ENCODE measurements at places on chromosomes 6 and 20.
A peak's percentile ranks its signal among the peaks of the same experiment; 100 is the strongest.

DNA sequence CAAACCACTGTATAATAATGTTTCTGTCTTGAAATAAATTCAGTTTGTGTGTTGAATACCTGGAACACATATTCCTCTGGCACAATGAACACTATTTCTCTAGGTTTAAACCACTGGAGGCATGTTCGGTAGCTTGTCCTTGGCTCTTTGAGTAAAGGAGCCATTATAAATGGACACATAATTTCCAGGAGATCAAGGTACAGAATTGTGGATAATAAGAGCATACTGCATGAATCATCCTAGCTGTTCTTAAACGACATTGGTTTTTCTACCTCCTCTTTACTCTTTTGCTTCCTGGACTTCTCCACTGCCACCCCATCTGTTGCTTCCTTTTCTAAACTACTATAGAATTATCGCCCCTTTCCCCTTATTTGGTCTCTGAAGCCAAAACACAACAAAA is 1.2 kb downstream of the CENPW start:
- no peak for DNase-seq

DNA sequence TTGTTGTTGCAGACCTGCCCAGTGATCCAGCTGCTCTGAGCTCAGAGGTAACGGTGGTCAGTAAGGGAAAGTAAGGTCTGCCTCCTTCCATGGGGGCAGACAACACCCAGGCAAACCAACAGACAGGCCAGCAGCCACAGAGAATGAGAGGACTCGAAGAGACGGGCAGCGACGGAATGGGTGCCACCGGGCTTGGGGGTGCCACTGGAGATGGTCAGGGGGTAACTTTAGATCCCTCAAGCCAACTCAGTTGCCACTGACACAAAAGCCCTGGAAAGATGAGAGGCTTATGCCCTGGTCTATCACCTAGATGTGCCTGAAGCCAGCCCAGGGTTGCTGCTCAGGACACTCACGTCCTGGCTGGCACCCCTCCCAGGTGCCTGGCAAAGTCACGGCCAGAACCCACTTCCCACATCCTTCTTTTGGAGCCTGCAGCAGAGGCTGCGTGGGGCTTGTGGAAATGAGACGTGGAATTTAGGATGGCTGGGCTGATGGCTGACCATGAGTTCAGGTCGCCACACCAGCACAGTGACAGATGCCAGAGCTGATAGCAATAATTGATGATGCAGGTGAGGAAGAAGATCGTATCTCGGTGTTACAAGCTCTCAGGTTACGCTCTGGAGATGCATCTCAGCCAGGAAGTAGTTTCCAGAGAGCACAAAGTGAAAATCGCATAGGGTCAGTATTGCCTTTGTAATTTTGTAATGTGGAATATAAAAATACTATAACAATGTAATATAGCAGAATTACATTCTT is 209.1 kb downstream of the SYNDIG1 start:
- no peak for DNase-seq

DNA sequence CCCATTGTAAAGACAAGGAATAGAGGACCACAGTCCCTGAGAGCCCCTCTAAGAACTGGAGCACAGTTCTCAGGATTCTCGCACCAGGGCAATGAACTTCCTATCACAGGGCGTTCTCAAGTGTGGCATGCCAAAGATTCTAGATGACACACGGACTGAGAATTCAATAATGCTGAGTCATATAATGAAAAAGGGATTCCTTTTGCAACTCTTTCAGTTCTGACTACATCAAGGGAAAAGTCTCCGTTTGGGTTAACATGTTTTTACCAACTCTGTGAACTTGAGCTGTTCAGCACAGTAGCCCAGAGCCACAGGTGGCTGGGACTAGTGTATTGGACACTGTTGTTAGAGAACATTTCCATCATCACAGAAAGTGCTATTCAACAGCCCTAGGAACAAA is 3.4 kb downstream of the MED20 start:
- no peak for DNase-seq

- no peak for DNase-seq
These were observed 207.5 kb downstream of the MANEA start for GRCh38 chr6:95784869-95785268.

GRCh38 chr20:707451-708110 is 32.0 kb upstream of the SCRT2 start:
- DNase-seq, result no peak

GRCh38 chr20:34915749-34916455 is 39.5 kb downstream of the ACSS2 start:
- DNase-seq, result no peak

DNA sequence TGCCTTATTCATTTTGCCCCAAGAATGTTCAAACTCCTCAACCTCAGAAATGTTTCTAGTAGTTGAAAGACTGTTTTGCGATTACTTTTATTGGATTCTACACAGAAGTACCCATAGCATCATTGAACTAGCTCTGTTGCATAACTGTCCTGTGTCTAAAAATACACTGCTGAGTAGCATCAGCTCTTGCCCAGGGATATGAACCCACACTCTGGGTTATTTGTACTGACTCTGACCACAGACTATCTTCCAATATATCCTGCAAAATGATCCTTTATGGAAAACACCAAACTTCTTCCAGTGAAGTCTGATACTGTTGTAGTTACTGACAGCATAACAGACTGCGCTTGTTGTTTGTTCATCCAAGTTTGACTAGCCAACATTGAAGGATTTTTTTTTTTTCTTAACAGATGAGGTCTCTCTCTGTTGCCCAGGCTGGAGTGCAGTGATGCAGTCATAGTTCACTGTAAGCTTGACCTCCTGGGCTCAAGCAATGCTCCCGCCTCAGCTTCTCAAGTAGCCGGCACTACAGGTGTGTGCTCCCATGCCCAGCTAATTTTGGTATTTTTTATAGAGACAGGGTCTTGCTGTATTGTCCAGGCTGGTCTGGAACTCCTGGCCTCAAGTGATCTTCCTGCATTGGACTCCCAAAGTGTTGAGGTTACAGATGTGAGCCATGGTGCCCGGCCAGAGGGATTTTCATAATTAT is 49.9 kb downstream of the TULP4 start:
- no peak for DNase-seq

GRCh38 chr20:45833030-45833882 is at the start of gene SNX21:
SNX21 (plus strand) TSS chr20:45833799; CDS start chr20:45833920, 121 bp downstream.
- peak; percentile 43 for DNase-seq

DNA sequence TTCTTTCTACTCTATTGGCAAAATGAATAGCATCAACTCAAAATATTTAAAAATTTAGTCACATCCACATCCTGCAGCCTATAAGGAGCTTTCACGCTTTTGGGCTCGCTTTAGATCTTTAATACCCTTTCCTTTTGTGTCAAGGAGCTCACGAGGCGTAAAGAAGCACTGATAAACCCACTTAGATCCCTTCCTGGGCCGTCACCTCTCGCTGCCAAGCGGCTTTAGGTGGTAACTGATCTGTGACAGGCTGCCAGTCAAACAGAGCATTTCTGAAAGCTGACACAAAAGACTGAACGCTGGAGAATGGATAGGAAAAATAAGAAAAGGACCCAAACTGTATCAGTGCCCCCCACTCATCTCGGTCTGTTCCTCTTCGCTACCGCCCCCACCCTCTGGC is 385.7 kb upstream of the MMS22L start:
- DNase-seq, result peak; percentile 12

DNA sequence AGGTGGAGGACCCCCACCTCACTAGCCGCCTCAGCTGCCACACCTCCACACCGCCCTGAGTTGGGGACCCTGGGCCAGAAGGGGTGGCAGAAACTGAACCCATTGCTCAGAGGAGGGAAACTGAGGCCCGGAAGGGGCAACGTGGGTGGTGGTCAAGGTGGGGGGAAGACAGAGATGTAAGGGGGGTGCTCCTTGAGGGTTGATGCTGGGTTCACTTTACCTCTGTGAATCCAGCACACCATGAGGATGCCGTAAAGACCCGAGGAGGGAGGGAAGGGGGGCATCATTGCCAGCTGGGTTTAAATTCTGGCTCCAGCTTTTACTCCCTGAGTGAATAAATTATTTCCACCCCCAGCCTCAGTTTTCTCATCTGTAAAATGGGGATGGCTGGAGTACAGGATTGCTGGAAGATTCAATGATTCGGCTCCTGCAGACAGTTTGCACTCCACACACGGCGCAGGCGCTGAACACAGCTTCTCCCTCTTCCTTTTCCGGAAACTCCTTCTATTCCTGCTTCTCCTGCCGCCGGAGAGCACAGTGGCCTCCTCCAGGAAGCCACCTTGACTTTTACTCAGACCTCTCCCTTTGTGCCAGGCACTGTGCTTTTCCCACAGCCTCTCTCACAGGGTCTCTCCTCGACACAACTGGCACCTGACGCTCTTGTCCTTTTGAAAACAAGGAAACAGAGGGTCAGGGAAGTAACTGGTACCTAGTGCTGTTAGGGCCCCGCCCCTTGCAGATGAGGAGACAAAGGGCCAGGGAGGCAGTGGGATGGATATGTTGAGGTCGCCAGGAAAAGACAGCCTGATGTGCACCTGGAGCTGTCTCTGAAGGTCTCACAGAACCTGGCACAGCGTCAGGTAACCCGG is 59.4 kb downstream of the UBE2V1 start:
- no peak for DNase-seq

GRCh38 chr20:17641520-17641964 is 40.5 kb downstream of the RRBP1 start:
- DNase-seq, result no peak

GRCh38 chr6:81051952-81052351 is 700.5 kb downstream of the TENT5A start:
- no peak for DNase-seq

DNA sequence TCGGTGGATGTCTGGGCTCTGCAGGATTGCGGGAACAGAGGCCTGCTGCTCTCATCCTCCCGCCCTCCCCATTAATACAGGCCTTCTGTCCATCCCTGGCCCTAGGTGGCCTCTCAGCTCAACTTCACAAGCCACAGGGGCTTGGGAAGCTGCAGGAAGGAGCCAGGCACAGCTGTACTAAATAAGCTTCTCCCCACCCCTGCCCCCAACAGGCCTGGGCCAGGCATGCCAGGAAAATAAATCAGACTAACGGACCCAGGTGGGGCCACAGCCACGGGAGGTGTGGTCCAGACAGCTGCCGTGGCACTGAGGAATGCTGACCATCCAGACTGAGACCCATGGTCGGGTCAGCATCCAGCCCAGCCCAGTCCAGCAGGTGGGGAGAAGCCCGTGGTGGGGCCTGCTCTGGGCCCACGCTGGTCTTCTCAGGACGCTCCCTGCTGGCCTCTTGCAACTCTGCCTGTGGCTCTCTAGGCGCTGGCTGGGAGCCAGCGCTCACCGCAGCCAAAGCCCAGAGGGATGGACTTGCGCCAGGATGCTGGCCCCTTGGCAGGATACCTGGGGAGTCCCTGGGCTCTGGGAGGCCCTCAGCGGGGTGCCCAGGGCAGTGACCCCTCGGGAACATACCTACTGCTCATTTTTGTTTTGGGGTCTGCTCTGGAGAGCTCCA is 8.6 kb upstream of the YTHDF1 start:
- DNase-seq, result no peak

- peak; percentile 60 for DNase-seq
These were observed 146.6 kb upstream of the AKIRIN2 start for GRCh38 chr6:87848616-87849015.

GRCh38 chr20:15332711-15333160 is 995.3 kb upstream of the FLRT3 start:
- DNase-seq, result no peak

DNA sequence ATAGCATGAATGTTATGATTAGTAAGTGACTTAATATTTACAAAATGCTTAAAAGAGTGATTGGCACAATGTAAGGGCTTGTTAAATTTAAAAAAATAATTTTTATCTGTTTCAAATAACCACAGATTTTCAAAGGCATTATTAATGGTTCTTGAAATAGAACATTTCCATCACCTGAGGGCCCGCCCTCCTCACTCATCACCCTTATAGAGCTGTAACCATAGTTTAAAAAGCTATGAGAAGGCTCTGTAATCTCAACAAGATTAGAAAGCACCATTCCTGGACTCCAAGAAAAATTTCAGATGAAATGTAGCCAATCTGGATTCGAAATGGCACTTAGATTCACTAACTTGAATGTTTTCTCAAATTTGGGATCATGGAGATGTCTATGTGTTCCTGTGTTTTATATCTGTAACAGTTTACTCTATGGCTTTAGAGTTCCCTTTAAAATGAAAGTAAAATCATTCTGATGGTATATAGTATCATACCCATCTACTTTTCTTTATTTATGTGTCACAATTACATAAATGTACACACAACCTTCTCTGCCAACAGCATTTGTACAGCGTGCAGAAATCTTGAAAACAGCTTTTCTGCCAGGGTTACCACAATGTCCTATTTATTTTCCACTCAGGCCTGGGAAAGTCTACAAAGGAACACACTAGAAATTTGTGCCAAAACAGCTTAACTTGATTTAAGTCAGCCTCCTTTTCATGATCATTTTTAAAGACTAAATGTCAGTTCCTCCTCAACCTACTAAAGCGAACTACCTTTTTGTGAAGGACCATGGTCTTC is 207.7 kb downstream of the TBX18 start:
- peak; percentile 38 for DNase-seq

DNA sequence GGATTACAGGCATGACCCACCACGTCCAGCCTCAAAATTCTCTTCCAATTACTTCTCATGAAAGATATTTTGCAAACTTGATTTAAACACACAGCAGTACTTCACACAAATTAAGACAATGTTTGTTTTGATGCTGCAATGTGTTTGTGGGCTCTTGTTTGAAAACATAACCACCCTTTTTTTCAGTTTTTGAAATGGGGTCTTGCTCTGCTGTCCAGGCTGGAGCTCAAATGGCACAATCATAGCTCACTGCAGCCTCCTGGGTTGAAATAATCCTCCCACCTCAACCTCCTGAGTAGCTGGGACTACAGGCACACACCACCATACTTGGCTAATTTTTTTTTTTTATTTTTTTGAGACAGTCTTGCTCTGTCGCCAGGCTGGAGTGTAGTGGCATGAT is 31.0 kb downstream of the STAU1 start:
- DNase-seq, result no peak

GRCh38 chr6:5053864-5054244 is 31.3 kb upstream of the PPP1R3G start:
- DNase-seq, result no peak

DNA sequence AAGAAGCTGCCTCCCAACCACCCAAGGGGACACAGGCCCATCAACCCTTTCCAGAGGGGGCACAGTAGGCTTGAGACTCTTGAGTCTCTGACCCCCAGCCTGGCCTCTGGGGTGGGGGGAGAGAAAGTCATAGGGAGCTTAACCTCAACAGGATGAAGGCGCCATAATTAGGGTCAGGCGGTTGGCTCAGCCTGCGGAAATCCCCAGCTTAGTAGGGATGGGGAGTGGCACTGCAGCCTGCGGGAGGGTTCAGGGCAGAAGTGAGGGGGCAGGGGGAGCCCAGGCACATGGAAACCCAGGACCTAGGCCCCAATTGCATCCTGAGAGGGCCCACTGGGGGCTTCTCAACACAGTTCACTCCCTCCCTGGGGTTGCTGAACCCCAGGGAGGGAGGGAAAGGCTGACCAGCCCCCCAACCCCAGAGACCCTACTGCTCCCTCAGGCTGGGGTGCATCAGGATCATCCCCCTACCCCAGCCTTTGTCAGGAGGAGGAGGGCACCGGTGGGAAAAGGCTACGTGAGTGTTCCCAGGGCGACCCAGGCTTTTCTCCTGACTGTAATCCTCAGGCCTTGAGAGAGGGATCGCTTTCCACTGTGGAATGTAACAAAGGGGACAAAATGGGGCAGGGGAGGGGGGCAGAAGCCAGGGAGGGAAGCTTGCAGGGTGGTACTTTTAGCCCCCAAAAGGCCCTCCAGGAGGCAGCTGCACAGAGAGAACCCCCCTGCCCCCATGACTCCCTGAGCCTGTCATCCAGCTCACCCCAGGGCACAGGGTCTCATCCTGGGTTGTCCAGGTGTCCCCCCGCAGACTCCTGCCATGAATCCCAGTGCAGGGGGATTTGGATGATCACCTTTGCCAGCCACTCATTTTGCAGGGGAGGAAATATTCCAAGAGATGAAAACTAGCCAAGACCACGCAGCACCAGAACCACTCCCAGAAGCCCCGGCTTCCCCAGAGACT is 46.4 kb downstream of the MRPL14 start:
- no peak for DNase-seq
